ENCODE measurements at places on chromosomes 2 and 18.

GRCh38 chr2:182826064-182826463 lies 40.4 kb downstream of the FRZB start:
- no peak for DNase-seq

- DNase-seq: no peak
Observed at GRCh38 chr2:170722301-170722700, 7.2 kb downstream of the SP5 start.

DNA sequence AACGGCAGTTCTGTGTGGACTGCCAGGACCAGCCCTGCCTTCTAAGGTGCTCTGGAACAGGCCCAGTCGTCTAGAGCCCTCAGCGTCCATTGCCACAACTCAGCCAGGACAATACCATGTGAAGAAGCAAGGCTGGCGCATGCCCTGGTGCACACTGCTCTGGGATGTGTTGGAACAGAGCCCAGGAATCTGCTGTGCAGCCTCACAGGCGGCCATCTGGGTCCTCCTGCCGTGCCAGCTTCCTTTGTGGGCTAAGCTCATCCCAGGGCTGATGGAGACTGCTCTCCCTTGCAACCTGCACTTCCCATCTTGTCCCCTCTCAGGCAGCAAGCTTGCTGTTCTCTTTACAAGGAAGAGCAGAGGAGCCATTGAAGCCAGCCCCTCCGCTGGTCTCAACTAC lies 246.4 kb upstream of the PXDN start:
- DNase-seq: no peak

- DNase-seq: no peak
Observed at GRCh38 chr18:51751901-51752300, 554.4 kb upstream of the MEX3C start.

DNA sequence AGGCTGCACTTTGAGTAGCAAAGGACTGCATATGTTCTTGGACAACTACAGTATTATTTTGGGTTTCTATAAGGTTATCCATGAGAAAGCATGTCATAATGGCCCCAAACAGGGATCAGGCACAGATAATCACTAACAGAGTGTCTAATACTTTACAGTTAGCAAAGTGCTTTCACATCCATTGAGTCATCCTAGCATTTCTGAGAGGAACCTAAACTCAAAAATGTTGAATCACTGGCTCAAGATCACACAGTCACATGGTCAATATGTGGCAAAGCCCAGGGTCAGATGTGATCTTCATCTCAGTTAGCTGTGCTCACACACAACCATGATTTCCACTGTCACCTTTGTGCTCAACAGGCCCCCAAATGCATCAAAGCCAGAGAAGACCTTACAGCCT lies 156.1 kb upstream of the VRK2 start:
- DNase-seq: no peak

GRCh38 chr2:20511130-20511529 lies 64.3 kb downstream of the RHOB start:
- DNase-seq: no peak

- DNase-seq: no peak
Observed at GRCh38 chr18:46909497-46909896, 7.8 kb downstream of the PIAS2 start.

DNA sequence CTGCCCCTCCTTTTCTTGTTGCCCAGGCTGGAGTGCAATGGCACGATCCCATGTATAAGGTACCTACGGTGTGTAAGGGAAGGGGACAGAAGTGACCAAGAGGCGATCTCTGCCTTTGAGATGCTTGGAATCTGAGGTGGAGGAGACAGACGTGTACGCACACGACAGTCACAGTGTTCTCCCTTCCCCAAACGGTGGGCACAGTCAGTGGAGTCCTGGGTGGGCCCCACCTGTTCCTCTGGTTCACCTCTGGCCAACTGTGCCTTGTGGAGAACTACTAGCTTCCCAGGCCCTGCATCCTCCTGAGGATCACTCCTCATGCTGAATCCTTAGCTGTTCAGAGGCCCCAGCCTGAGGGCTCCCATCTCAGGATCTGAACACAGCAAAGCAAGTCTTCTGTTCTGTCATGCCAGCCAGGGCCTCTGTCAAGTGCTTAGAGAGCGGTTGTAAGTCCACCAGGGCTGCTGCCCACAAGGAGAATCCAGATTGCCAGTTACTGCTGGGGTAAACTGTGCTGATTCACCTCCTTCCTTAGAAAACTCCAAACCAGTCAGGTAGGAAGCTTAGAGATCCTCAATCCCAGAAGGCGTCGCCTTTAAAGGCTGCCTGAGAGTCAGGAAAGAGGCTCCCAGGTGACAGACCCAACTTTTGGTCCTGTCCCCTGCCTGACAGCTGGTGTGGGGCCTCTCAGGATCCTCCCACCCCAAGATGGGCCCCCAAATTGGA lies 1.6 kb downstream of the SLC35F6 start:
- DNase-seq: no peak

DNA sequence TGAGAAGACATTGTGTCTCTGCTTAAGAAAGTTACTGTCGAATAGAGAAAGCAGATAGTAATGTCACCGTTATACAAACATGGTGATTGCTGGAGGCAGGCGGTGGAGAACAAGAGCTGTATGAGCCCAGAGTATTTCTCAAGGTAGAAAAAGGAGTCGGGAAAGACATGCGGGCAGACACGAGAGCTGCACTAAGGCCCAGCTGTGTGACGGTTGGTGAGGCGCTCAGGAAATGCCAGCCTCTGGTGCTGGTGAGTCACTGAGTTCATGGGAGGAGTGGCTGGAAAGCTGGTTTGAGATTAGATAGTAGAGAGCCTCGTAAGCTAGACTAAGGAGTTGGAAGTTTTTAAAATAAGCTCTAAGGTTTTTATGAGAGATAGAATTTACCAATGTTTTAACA lies 390.9 kb upstream of the TRIB2 start:
- DNase-seq: no peak

GRCh38 chr18:49135877-49136276 lies 185.1 kb upstream of the SMAD7 start:
- no peak for DNase-seq

DNA sequence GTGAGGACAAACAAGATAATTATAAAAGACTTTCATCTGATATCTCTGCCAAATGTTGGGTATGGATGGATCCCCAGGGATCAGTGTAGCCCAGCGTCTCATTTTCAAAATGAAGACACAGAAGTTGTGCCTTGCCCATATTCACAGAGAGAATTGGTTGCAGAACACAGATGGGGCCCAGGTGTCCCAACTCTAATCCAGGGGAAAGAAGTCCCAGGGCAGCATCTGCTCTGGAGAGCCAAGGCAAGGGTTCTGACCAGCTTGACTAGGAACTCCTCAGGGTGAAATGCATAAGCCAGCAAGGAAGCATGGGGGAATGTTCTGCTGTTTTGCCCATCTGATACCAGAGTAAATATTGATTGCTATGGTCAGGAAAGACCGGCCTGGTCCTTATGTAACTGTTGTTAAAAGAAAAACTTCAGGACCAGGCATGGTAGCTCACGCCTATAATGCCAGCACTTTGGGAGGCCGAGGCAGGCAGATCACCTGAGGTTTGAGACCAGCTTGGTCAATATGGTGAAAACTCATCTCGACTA lies 68.7 kb upstream of the CABLES1 start:
- no peak for DNase-seq

DNA sequence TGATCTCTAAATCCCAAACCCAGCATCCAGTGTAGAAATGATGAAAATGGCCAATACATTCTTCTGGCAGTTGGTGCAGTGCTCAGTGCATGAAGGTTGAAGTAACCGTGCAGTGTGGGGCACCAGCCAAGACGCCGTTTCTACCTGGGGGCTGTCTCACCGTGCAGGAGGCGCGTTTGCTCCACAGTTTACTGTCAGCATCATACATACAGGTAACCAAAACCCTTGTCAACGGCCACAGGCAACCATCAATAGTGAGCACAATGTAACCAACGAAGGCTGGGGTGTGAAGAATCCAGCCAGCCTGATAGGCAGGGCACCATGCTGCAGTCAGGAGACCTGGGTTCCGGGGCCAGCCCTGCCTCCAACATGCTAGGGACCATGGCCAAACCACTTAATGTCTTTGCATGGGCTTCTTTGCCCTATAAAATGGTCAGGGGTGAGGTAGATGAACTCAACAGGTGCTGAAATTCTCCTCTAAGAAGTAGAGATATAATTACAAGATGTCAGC lies 127.5 kb upstream of the ID2 start:
- no peak for DNase-seq

GRCh38 chr2:88180605-88181240 lies 10.6 kb downstream of the THNSL2 start:
- DNase-seq: no peak

DNA sequence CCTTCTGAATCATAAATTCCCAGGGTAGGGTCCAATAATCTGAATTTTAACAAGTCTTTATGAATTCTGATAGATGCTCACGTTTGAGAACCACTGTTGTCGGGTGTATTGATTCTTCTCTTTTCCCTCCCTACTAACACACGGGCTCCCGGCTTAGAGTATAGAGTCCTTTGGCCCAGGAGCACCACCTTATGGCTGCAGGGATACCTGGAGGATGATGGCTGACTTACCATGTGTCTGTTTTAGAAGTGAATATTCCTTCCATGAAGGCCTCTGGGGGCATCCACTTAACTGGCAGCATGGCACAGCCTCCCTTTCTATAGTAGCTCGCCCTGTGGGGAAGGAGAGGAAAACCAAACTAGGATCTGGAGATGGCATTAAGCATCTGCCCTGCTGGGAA lies 91.7 kb downstream of the CLIP4 start:
- DNase-seq: no peak

DNA sequence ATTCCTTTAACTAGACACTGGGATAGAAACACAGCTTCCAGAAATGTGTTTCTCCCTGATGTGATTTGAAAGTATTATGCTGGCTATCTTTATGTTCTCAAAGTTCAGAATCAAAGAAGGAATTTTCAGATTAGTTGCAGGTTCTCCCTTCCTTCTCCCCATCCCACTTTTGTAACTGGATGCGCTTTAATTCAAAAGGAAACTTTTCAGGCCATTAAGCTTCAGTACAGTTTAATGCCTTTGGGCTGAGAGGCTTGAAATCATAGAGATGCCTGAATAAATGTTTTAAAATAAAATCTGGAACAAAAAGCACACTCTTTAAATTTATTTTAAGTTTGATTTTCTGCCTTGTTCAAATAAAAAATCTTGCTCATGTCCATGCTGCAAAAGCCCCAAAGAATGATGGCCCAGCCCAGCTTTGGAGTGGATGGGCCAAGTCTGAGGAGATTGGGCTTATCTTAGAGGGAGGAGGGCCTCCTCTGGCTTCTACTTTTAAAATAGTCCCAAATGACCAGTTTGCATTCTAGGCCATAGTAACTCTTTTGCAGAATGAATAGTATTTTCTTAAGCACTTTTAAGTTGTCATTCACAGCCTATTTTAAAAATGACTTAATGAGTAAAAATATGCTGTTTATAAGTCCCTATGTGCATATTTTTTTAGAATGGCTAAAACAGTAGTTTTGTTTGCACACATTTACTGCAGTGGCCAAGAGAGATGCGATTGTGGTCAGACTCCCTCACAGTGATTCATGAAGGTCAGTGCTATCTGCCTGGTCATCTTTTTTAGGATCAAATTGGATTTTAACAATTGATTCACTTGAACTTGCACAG lies 129.2 kb downstream of the MTX2 start:
- no peak for DNase-seq

GRCh38 chr2:23346781-23347180 lies 38.2 kb upstream of the KLHL29 start:
- DNase-seq: no peak

GRCh38 chr2:126971481-126972278 lies 73.0 kb downstream of the TEX51 start:
- DNase-seq: peak; percentile 20

GRCh38 chr2:118638453-118638852 lies 209.0 kb downstream of the EN1 start:
- no peak for DNase-seq

DNA sequence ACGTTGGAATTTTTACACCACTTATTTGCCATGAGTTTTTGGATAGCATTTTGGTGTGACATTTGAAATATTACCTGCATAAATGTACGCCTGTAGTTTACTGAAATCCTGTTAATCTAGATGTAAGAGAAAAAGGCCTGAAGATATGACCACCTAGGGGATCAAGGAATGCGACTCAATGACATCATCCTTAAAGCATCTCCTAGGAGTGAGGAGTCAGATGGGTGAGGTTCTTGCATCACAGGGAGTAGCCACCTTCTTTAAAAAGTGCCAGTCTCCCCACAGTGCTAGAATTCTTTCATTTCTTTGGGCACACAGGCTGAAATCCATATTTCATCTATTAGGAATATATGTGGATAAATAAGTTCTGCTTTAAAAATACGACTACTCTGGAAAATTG lies 34.5 kb downstream of the ADCYAP1 start:
- DNase-seq: no peak

DNA sequence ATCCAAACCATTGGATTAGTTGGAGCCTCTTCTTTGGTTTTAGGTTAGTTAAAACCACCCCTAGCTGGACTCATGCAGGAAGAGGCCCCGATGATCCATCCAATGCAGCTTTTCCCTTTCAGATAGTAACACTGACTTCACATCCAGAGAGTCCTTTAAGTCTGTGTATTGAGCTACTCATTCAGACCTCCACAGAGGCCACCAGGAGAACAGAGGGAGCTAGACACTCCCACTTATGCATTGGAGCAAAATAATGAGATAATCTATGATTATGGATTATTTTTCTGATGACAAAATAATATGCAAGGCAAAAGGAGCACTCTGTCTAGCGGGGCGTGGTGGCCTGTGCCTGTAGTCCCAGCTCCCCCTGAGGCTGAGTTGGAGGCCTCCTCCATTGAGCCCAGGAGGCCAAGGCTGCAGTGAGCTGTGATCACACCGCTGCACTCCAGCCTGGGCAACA lies 1.6 kb upstream of the ROCK2 start:
- DNase-seq: no peak

- DNase-seq: no peak
Observed at GRCh38 chr2:85329181-85329651, 1.4 kb upstream of the TGOLN2 start.

Data from stimulated activated CD4-positive, alpha-beta T cell treated with anti-CD3 and anti-CD28 coated beads, Interleukin-1b, Interleukin-23, amount 100 ng/mL, for 24 hours (primary cell).